ENCODE measurements at places on chromosomes 2 and 18. TPM values are rescaled to one million over a fixed set of nuclear protein-coding genes. Genes with fewer than 3 reads are reported as not detected.

IL36G gene
- total RNA-seq: not detected

GATA6 gene
- total RNA-seq: not detected

PIK3C3 gene
- 57.7 TPM for total RNA-seq

ZNF521 gene
- total RNA-seq: not detected

SGPP2 gene
- total RNA-seq: 23.0 TPM

DNA sequence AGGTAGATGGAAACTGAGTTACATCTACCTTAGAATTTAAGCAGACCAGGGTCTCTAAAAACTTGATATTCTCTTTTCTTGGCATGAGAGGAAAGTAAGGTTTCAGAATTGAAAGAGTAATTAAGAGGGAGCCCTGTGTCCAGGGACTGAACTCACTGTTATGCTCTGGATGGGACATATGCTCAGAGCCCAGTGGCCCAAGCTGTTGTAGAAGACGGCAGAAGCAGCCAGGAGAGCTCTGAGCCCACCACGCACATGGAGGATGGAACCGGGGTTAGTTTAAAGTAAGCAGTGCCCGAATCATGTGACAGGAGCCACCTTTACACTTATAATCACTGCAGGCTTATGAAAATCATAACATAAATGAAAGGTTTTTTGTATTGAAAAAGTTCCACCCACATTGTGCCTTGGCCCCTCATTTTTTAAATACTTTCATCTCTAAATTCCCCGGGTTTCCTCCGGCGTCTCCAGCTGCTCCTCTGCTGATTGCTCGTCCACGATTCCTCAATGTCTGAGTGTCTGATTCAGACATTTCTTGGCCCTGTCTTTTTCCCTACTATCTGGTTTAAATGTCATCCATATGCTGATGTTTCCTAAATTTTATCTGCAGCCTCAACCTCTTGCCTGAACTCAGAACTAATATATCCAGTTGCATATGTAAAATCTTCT is 36.1 kb upstream of the SPTBN1 start:
- no peak overlapping the region for H3K27ac ChIP-seq
- H3K36me3 ChIP-seq: no peaks in the 10 kb centered on the region
- no peak for DNase-seq

- no peaks in the 10 kb centered on the region for H3K4me1 ChIP-seq
- peaks cover 49% of the 10 kb centered on the region for H3K36me3 ChIP-seq
- H3K4me3 ChIP-seq: no peak overlapping the region
- no peak for DNase-seq
- H3K27me3 ChIP-seq: no peaks in the 10 kb centered on the region
Observed at GRCh38 chr2:239188536-239188935, 212.3 kb downstream of the HDAC4 start.

- DNase-seq: no peak
- no peak overlapping the region for H3K4me3 ChIP-seq
- no peak overlapping the region for H3K27ac ChIP-seq
- H3K4me1 ChIP-seq: peaks cover 1% of the 10 kb centered on the region
- no peaks in the 10 kb centered on the region for H3K36me3 ChIP-seq
Observed at GRCh38 chr2:3490191-3491170, 28.9 kb downstream of the ADI1 start.

- H3K4me3 ChIP-seq: no peak overlapping the region
- H3K36me3 ChIP-seq: no peaks in the 10 kb centered on the region
- H3K27me3 ChIP-seq: peaks cover 10% of the 10 kb centered on the region
Observed at GRCh38 chr2:26521054-26521912, 43.4 kb upstream of the OTOF start.

DNA sequence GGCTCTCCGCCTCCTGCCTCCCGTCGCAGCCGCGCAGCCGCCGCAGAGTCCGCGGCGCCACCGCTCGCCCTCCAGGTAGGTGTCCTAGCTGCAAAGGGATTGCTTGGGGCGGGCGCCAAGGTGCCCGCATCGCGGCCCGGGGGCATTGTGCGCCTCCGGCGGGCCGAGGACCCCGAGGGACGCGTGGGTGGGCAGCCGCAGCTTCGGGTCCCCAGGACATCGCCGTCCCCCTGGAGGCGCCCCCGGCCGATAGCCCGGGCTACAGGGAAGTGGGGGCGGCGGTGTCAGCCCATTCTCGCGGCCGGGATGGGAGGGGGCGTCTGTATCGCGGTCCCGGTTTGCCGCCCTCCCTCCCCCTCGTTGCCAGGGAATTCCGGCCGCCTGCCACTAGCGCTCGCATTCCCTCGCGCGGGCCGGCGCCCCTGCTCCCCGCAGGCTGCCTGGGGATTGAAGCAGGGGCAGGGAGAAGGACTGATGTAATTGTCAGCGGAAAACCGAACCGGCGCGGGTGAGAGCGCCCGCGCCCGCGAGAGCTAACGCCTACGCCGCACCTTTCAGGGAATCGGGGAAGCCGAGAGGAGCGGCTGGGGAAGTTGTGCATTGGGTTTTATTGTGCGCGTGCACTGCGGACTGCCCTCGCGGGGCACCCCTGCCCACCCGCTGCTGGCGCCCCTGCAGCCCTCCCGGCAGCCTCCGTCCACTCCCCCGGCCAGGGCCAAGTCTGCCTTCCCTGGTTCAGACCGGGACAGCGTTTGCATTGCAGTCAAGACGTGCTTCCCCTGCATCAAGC is 483 bp downstream of the OSBPL6 start:
- DNase-seq: peak; percentile 70
- no peak overlapping the region for H3K27ac ChIP-seq
- peaks cover 61% of the 10 kb centered on the region for H3K27me3 ChIP-seq
- H3K36me3 ChIP-seq: no peaks in the 10 kb centered on the region
- H3K4me3 ChIP-seq: peak overlapping the region; percentile 80

DNA sequence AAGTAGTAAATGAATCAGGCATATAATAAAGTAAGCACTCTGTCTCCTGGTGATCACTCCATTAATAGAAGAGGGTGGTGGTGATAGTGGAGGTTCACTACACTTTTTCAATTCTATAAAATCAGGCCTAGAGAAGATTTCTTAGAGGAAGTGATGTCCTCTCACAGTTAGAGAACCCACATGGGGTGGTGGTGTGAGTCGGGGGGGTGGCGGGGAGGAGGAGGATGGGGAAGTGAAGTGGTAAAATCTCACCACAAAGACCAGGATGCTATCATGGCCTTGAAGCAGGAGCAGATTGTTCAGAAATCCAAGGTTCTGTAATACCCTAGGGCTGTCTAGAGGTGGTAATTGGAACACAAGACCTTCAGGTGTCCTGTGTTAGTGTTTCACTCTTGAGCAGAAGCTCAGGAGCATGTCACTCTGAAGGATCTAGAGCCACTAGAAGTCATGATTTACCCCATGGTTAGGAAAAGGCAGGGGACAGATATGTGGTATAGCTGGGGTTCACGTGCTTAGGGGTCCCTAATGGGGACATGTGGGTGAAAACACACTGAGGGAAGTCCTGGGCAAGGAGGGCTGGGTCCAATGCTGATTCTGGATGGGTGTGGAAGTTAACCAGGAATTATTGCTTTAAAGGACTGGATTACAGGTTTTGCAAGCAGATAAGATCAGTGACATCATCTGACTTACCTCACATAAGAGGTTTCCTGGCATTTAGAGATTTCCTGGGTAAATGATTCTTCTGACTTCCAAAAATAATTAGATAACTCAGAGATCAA is 31.0 kb downstream of the RNF125 start:
- H3K36me3 ChIP-seq: peaks cover 51% of the 10 kb centered on the region
- H3K27ac ChIP-seq: peak overlapping the region; percentile 95
- no peaks in the 10 kb centered on the region for H3K27me3 ChIP-seq
- DNase-seq: peak; percentile 73
- H3K4me3 ChIP-seq: peak overlapping the region; percentile 70
- H3K4me1 ChIP-seq: peaks cover 39% of the 10 kb centered on the region

GRCh38 chr2:186558512-186559276 is 31.2 kb upstream of the ITGAV start:
- no peak overlapping the region for H3K4me3 ChIP-seq
- H3K36me3 ChIP-seq: no peaks in the 10 kb centered on the region
- no peak for DNase-seq
- no peaks in the 10 kb centered on the region for H3K4me1 ChIP-seq
- peaks cover 9% of the 10 kb centered on the region for H3K27me3 ChIP-seq

GRCh38 chr2:222916229-222917197 is 55.7 kb downstream of the ACSL3 start:
- H3K27me3 ChIP-seq: no peaks in the 10 kb centered on the region
- DNase-seq: no peak
- peaks cover 19% of the 10 kb centered on the region for H3K36me3 ChIP-seq
- H3K4me1 ChIP-seq: peaks cover 13% of the 10 kb centered on the region
- no peak overlapping the region for H3K4me3 ChIP-seq
- no peak overlapping the region for H3K27ac ChIP-seq

DNA sequence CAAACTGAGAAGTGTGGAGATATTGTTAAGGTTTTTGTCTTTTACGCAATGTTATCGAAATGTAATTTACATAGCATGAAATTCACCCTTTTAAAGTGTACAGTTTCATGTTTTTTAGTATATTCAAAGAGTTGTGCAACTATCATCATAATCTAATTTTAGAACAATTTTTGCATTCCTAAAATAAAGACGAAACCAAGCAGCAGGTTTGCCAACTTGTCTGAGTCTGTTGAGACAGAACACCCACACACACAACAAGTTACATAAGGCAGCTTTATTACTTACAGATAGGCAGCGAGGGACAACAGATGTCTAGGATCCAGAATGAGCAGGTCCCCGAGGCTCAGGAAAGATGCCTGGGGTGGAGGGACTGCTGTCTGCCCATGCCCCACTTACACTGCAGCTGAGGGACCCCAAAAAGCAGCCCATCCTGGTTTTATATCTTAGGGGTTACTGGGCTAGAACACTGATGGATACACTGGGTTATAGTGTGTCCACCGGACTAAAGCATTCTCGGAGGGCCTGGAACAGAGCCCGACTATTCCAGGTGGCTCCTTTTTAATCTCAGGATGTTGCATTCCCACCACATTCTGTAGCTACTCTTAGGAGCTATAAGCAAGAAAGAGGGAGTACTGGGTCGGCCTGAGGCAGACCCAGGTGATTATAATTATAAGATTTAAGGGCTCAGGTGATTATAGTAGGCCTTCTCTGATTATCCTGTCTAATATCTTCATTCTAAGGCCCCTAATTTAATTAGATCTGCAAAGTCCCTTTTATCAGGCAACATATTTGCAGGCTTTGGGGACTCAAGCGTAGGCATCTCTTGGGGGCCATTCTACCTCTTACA is 150.2 kb upstream of the DOK6 start:
- no peaks in the 10 kb centered on the region for H3K27me3 ChIP-seq
- no peaks in the 10 kb centered on the region for H3K4me1 ChIP-seq
- no peak for DNase-seq
- H3K27ac ChIP-seq: no peak overlapping the region
- H3K4me3 ChIP-seq: no peak overlapping the region

DNA sequence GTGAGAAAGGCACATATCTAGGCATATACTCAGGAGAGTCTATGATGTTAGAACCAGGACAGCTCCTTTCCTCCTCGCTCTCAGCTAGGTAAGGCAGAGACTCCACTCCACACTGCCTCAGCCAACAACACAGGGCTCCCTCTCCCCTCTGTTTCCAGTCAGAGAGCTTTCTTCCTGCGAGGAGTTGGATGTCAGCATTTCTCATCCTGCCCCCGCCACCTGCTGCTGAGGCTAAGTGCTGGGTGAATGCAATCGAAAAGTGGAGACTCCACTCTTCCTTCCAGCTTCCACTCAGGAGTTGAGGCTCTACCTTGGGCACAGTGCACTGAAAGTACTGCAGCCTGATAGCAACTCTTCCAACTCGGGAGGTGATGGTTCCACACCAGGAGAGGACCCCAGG is 177.2 kb upstream of the RAB6C start:
- DNase-seq: no peak
- H3K27me3 ChIP-seq: peaks cover 4% of the 10 kb centered on the region

DNA sequence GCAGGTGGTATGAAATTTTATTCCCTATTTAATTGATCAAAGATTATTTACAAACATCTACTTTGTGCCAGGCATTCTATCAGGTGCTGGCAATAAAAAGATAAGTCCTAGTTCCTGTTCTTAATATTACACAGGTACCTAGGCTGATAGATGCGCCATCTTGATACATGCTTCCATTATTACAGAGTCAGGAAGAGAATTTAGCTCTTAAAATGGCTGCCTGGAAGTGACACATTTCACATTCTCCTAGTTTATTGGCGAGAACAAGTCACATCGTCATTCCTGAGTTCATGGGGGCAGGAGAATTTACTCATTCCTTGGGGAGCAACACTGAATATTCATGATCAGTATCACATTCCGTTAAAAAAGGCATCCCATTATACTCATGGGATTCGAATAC is 1.1 kb upstream of the DARS1 start:
- H3K4me1 ChIP-seq: peaks cover 42% of the 10 kb centered on the region
- no peaks in the 10 kb centered on the region for H3K27me3 ChIP-seq
- no peak for DNase-seq
- peak overlapping the region; percentile 93 for H3K4me3 ChIP-seq
- peaks cover 52% of the 10 kb centered on the region for H3K36me3 ChIP-seq
- H3K27ac ChIP-seq: peak overlapping the region; percentile 100

DNA sequence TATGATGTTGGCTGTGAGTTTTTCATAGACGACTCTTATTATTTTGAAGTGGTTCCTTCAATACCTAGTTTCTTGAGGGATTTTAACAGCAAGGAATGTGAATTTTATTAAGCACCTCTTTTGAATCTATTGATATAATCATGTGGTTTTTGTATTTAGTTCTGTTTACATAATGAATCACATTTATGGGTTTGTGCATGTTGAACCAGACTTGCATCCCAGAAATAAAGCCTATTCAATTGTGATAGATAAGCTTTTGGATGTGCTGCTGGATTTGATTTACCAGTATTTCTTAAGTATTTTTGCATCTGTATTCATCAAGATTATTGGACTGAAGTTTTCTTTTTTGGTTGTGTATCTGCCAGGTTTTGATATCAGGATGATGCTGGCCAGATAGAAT is 131.6 kb upstream of the SCN7A start:
- H3K27me3 ChIP-seq: no peaks in the 10 kb centered on the region
- no peak overlapping the region for H3K27ac ChIP-seq
- no peaks in the 10 kb centered on the region for H3K4me1 ChIP-seq
- DNase-seq: no peak
- H3K36me3 ChIP-seq: no peaks in the 10 kb centered on the region
- no peak overlapping the region for H3K4me3 ChIP-seq

DNA sequence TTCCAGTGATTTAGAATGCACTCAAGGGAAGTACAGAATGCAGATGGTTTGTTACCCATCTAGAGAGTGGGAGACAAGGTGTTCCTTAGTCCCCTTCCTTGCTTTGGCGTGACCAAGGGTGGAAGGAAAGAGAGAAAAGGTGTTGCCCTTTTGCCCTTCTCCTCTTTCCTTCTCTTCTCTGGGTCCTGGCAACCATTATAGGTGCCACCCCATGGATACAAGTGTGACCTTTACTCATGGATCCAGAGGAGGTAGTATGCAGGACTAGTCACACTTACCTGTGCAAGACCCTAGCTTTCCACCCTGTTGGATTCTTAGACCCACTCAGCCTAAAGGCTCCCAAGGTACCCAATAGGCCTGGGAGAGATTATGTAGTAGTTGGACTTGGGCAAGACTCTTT is 11.6 kb upstream of the RBFA start:
- peaks cover 12% of the 10 kb centered on the region for H3K36me3 ChIP-seq
- no peak overlapping the region for H3K4me3 ChIP-seq
- H3K4me1 ChIP-seq: no peaks in the 10 kb centered on the region
- DNase-seq: peak; percentile 65
